ENCODE measurements at places on chromosomes 4 and X.
A peak's percentile ranks its signal among the peaks of the same experiment; 100 is the strongest.

DNA sequence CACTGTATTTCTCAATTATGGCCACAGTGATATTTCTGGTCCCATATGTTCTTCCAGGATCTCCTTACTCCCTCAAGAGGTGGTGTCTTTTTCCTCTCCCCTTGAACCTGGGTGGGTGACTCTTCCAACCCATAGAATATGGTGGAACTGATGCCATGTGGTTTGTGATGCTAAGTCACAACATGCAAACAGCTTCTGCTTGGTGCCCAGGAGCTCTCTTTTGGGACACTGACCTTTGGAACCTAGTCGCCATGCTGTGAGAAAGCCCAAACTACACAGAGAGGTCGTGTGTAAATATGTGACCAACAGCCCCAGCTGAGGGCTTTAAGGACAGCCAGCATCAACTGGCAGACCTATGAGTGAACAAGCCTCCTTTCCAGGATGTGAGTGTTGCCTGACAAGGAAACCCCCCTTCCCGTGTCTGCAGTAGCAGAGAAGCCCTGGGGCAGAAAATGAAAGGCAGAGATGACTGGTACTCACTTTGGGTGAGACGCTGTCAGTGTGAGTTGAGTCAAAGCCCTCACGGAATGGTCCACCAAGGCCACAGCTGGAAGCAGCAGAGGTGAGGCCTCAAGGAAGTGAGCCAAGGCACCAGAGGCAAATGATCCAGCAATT, 223.4 kb downstream of the BCOR start:
- peaks cover 62% of the 10 kb centered on the region for H3K4me1 ChIP-seq
- peak overlapping the region; percentile 93 for H3K27ac ChIP-seq
- peaks cover 25% of the 10 kb centered on the region for H3K27me3 ChIP-seq
- peak; percentile 80 for DNase-seq

- H3K4me3 ChIP-seq: peak overlapping the region; percentile 99
- DNase-seq: no peak
- H3K27ac ChIP-seq: peak overlapping the region; percentile 94
- peaks cover 24% of the 10 kb centered on the region for H3K36me3 ChIP-seq
- peaks cover 54% of the 10 kb centered on the region for H3K4me1 ChIP-seq
Observed at GRCh38 chr4:145177511-145177905, 2.9 kb downstream of the OTUD4 start.

DNA sequence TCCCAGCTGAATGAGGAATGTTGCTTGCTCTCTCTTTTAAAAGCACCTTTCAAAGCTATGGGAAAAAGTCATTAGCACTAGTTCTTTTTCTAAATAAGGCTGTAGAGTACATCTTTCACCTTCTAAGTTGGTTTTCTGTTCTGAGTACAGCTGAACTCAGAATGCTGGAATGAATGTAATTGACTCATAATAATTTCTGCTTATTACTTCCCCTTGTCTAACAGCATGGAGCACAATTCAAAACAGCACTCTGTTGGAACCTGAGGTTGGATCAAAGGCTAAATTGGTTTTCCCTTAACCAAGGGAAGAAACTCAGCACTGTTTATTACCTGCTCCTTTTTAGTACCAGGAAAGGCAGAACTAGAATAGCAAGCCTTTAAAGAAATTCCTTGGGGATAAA, 33.5 kb upstream of the CYP2U1 start:
- DNase-seq: peak; percentile 7
- H3K36me3 ChIP-seq: no peaks in the 10 kb centered on the region
- peaks cover 70% of the 10 kb centered on the region for H3K27me3 ChIP-seq
- no peak overlapping the region for H3K27ac ChIP-seq
- H3K4me1 ChIP-seq: peaks cover 40% of the 10 kb centered on the region

GRCh38 chr4:185656467-185656931, 121.2 kb upstream of the PDLIM3 start:
- H3K27ac ChIP-seq: no peak overlapping the region
- no peaks in the 10 kb centered on the region for H3K4me1 ChIP-seq
- H3K36me3 ChIP-seq: no peaks in the 10 kb centered on the region
- DNase-seq: no peak
- no peak overlapping the region for H3K4me3 ChIP-seq

DNA sequence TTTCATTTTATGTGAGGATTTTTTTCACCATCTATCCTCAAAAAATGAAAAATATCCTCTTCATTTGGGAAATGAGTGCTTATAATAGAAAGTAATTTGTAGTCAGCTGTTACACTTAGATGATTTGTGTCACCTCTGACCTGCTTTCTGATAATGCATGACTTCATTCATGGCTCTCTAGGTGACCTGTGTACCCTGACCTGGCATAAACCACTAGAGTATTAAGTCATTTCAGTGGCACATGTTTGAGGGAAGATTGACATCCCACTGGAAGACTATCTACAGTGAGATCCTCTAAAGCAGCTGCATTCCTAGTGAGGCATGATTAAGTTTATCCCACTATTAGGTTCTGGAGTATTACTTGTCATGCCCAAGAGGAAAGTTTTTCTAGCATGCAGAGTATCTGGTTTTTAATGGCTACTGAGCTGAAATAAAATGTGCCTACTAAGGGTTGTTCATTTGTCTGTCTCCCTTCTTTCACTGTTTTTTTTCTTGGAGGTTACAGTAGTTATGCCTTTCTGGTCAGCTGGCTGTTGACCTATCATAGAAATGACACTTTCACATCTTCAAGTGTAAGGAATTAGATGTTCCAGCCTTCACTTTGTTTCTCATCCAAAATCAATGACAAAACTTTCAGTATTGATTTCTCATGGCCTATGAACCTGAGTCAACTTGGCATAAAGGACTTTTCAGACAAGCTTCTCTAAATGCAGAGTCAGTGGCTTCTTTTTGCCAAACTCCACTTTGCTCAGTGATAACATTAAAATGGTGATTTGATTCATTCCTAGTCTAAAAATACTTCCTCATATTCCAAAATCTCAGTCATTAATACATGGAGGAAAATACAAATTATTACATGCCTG, 33.1 kb downstream of the TET2 start:
- peaks cover 6% of the 10 kb centered on the region for H3K36me3 ChIP-seq
- H3K4me3 ChIP-seq: no peak overlapping the region
- no peaks in the 10 kb centered on the region for H3K27me3 ChIP-seq
- DNase-seq: no peak
- peaks cover 39% of the 10 kb centered on the region for H3K4me1 ChIP-seq

- peak overlapping the region; percentile 72 for H3K4me3 ChIP-seq
- H3K27ac ChIP-seq: peak overlapping the region; percentile 91
- no peak for DNase-seq
- H3K36me3 ChIP-seq: no peaks in the 10 kb centered on the region
- peaks cover 32% of the 10 kb centered on the region for H3K4me1 ChIP-seq
Observed at GRCh38 chr4:121200795-121201472, 36.8 kb upstream of the TNIP3 start.

DNA sequence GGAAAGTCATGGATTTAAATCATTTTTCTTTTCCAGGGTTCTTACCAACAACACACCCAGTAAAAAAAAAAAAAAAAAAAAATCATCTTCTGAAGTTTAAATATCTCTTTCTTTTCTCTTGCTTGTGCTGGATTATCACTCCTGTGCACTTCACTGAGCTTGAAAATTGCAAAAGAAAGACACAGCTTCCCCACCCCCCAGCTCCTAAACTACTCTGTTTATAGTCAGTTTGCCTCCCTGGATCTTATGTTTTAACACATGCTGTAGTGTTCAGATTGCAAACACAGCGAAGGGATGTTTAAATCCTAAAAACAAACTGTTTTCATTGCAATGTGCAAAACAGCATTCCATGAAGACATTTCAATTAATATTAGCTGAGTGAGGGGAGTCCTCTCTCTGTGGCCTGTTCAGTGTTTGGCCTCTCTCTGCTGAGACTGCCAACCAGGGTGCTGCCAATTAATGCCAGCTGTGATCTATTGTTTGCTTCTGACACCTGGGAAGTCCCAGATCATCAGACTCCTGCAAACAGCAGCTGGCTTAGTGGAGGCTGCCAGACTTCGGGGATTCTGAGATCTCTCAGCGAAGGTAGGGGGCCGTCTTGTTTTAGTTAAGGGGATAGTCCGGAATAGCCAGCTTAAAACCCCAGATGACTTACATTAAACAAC, 171.1 kb upstream of the PITX2 start:
- no peaks in the 10 kb centered on the region for H3K4me1 ChIP-seq
- DNase-seq: no peak
- H3K27me3 ChIP-seq: no peaks in the 10 kb centered on the region
- no peak overlapping the region for H3K4me3 ChIP-seq
- no peak overlapping the region for H3K27ac ChIP-seq

DNA sequence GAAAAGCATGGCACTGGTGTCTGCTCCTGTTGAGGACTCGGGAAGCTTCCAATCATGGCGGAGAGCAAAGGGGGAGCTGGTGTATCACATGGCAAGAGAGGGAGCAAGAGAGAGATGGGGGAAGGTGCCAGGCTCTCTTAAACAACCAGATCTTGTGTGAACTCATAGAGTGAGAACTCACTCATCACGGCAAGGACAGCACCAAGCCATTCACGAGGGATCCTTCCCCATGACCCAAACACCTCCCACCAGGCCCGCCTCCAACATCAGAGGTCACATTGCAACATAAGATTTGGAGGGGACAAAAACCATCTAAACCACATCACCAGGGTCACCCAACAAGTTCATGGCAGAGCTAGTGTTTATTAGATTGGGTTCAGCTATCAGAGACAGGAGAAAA, 218.7 kb upstream of the BCOR start:
- H3K36me3 ChIP-seq: peaks cover 17% of the 10 kb centered on the region
- H3K27ac ChIP-seq: no peak overlapping the region
- no peak for DNase-seq
- no peak overlapping the region for H3K4me3 ChIP-seq

DNA sequence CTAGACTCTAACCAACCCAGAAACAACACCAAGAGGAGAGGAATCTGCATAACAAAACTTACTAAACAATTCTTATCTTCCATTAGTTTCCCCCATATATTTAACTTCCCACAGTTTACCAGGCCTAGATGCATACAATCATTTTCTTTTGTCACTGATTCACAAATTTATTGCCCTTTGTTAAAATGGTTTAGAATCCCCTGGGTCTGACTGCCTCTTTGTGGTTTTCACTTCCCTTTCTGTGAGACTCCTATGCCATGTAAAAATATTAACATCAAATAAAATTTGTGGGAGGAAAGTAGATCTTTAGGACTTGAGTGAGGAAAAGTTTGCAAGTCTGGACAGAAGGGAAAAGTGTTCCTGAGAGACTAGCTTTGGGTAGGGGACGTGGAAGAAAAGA, 393.8 kb upstream of the CNKSR2 start:
- H3K27ac ChIP-seq: no peak overlapping the region
- H3K4me3 ChIP-seq: no peak overlapping the region
- H3K36me3 ChIP-seq: no peaks in the 10 kb centered on the region
- no peak for DNase-seq
- no peaks in the 10 kb centered on the region for H3K4me1 ChIP-seq
- H3K27me3 ChIP-seq: no peaks in the 10 kb centered on the region
